ENCODE measurements at places on chromosomes 1 and 21. TPM values are rescaled to one million over a fixed set of nuclear protein-coding genes. Genes with fewer than 3 reads are reported as not detected.

DNA sequence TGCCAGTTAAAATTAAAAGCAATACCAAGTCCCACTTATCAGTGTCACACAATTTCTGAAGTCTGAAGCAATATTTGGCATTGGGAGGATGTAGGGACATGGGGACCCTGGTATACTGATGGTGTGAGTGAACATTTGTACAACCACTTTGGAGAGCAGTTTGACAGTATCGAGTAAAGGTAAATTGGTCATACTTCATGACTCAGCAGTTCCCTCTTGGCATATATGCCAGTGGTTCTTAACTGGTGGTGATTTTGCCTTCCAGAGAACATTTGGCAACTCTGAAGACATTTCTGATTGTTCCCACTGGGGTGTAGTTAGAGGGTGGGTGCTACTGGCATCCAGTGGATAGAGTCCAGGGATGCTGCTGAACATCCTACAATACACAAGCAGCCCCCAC is 19.7 kb downstream of the FMOD start:
- no peak for DNase-seq

The RNF2 gene
- 43.8 TPM for polyA plus RNA-seq

The OR2L8 gene
- polyA plus RNA-seq, result not detected

DNA sequence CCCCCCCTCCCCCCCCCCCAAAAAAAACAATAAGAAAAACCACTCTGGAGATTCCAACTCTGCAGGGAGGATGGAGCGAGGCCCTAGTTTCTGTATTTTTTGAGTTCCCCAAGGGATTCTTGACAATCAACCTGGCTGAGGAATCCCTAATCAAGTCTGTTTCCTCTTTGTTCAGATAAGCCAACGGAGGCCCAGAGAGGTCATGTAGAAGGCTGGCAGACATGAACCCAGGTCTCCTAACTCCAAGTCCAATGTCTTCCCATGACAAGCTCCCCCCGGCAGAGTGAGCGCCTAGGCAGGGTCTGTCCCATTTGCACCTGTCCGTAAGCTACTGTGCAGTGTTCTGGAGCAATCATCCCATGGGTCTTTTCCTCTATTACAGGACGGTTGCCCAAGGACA is 39.5 kb downstream of the LRRC71 start:
- no peak for DNase-seq

The LGALS8 gene
- 23.8 TPM for polyA plus RNA-seq

The RAB3B gene
- polyA plus RNA-seq, result 0.25 TPM

- no peak for DNase-seq
Observed at GRCh38 chr1:240207073-240207709, 115.5 kb downstream of the FMN2 start.
